ENCODE measurements at places on chromosomes 1 and 21. TPM values are rescaled to one million over a fixed set of nuclear protein-coding genes. Genes with fewer than 3 reads are reported as not detected.

GRCh38 chr1:59081181-59081580, 215.7 kb upstream of the FGGY start:
- no peak for DNase-seq

DNA sequence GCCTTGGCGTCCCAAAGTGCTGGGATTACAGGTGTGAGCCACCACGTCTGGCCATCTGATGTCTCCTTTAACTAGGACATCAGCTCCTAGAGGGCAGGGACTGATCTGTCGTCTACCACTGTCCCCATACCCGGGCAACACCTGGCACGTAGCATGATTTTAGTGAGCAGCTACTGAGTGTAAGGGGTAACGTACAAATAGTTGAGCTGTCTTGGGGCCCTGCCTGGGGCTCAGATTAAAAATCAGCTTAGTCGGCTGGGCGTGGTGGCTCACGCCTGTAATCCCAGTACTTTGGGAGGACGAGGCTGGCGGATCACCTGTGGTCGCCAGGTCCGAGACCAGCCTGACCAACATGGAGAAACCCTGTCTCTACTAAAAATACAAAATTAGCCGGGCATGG, 1.8 kb downstream of the SRM start:
- DNase-seq: no peak

- no peak for DNase-seq
Measured at GRCh38 chr1:32761253-32761877, 55.8 kb downstream of the YARS1 start.

DNA sequence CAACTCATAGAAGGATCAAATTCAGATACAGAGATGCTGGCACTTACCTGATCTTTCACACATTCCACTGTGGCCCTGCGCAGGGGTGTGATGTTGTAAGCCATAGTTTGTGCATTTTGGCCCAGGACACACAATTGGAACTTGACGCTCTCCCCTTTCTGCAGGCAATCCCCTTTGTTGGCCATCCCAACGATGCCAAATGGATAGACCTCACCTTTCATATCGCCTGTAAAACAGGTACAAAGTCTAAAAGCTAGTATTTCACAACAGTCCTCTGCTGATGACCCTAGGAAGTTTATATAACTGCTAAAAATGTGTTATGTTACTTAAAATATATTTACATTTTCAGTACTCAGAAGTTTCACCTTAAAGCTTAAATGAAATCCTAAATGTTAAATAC, 3.9 kb upstream of the NRAS start:
- DNase-seq: no peak

DNA sequence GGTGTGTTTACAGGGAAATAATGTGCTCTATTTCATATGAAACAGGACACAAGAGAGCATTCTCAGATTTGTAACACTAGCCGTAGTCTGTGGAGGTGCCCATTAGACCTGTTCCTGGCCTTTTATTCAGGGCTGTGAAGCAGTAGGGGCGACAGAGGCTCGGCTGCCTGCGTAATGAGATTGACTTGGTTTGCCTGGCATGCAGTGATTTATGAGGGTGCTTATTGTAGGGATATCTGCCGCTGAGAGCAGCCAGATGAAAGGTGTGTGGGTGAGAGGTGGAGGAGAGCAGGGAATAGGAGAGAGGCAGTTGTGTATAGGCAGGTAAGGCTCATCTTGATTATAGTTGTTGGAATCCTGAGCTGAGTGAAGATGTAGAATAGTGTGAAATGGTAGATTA, 51.3 kb downstream of the DNAJC6 start:
- no peak for DNase-seq

DNA sequence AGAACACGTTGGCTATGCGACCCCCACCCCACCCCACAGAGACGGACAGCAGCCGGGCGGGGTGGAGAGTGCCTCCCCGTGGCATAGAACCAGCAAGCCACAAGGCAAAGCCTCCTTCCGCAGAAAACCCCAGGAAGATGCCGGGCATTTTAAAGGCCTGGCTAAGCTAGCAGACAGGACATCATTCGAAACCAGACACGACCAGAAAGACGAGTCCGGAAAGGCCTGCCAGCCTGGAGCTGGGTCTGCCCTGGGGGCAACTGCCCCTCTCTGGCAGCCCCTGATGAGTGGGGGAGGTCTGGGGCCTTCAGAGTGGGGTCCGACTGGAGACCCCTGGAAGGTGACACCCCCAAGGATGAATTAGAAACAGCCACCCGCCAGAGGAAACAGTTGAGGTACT, 8.5 kb downstream of the FTCD start:
- DNase-seq: no peak

GRCh38 chr21:40847951-40848350, 993 bp upstream of the DSCAM start:
- no peak for DNase-seq

- no peak for DNase-seq
Measured at GRCh38 chr21:42556960-42557359, 43.3 kb downstream of the SLC37A1 start.

DNA sequence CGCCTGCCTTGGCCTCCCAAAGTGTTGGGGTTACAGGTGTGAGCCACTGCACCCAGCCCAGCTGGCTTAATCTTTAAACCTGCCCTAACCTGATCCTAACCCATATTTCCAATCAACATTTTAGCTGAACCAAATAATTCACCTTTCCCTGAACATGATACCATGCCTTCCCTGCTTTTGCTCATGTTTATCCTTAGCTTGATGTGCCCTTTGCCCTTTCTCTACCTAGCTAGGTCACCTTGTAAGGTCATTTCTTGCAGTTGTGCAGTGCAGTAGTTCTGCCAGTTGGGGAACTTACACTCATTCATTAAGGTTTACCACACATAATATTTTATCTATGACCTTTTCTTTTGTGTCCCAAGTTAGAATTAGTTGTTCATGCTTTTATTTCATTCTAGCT, 5.3 kb downstream of the UAP1 start:
- DNase-seq: no peak

DNA sequence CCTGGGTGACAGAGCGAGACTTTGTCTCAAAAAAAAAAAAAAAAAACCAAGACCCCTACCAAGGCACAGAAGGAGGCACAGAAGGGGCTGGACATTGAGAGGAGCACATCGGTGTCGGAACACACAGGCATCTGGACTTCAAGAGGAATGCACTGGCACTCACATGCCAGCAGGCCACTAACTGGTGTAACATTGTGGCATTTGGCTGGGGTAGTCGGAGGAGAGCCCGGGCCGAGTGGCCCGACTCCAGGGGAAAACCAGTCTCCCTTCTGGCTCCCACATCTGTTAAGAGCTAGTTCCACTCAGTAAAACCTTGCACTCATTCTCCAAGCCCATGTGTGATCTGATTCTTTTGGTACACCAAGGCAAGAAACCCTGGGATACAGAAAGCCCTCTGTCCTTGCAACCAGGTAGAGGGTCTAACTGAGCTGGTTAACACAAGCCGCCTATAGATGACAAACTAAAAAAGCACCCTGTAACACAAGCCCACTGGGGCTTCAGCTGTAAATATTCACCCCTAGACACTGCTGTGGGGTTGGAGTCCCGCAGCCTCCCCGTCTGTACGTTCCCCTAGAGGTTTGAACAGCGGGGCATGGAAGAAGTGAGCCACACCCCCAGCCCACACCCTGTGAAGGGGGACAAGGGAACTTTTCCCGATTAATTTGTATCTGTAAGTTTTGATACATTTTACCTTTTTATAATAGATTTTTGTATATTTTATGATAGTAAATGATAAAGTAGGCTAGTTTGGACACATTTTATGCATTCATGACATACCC, 17.2 kb upstream of the AKIRIN1 start:
- no peak for DNase-seq

DNA sequence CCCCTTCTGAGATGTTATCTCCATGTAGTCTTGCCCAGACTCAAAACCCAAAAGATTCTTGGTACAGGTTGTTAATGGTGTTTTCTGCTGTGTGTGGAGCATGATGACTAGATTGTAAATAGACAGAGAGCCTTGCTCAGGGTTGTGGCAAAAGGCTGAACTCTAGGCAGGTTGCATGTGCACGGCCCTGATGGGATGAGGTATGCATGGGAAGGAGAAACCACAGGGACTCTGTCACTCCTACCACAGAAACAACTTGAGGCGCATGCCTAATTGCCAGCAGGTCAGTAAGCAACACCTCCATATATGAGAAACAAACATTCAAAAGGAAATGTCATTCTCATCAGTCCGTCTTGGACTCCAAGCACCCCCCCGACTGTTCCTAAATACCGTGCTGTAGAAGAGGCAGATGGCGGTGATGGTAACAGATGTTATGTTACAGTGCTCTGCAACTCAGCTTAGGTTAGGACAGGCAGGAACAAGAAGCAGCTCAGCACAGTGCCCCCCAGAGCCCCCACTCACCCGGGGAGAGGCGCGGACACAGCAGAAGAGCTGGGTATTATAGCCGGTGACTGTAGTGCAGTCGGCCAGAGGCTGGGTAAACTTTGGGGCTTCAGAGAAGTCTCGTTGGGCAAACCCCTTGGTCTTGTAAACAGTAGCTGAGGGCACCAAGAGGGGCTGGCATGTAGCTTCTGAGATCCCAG, 10.9 kb downstream of the MYBPHL start:
- DNase-seq: no peak

DNA sequence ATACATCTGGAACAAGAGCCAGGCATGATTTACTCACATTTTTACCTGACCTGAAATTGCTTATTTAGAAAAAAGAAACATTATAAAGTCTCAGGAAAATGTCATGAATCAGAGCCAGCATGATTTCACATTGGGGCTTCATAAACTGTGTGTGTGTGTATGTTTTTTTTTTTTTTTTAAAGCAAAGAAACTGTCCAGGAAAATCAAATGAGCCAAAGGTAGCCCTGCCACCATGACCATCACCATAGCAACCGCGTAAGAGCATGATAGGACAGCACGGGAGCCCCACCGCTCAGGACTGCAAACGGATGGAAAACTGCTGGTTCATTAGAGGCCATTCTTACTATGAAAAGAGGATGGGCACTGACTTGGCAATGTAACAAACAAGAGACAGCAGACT, 139.2 kb downstream of the NTMT2 start:
- DNase-seq: no peak

DNA sequence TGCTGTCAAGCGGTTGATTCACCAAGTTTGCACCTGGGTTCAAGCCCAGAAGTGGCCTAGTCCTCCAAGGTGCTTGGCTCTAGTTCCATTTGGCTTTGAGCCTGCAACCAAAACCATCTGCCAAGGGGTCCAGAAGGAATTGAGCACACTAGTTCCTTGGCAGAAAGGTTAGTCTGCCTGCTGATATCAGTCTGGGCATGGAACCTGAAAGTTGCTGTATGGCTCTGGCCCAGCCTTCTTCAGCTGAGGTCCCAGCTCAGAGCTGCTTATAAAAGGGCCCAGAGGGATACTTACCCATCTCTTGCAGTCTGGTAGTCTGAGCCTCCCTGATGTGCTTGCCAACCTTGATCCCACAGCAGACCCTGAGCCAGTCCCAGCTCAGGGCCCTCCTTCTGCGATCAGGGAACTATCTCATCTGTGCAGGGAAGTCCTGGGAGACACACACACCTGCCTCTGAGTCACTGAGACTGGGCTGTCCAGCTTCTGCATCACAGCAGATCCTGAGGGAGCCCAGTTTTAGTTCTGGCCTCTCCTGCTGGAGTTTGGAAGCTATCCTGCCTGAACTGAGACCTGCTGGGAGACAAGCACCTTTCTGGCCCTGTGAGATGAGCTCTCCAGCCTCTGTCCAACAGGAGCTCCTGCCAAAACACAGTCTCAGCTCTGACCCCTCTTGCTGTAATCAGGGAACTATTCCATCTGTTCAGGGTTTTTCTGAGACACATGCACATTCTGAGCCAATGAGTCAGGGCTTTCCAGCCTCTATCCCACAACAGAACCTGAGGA, 75.8 kb downstream of the CTH start:
- no peak for DNase-seq

DNA sequence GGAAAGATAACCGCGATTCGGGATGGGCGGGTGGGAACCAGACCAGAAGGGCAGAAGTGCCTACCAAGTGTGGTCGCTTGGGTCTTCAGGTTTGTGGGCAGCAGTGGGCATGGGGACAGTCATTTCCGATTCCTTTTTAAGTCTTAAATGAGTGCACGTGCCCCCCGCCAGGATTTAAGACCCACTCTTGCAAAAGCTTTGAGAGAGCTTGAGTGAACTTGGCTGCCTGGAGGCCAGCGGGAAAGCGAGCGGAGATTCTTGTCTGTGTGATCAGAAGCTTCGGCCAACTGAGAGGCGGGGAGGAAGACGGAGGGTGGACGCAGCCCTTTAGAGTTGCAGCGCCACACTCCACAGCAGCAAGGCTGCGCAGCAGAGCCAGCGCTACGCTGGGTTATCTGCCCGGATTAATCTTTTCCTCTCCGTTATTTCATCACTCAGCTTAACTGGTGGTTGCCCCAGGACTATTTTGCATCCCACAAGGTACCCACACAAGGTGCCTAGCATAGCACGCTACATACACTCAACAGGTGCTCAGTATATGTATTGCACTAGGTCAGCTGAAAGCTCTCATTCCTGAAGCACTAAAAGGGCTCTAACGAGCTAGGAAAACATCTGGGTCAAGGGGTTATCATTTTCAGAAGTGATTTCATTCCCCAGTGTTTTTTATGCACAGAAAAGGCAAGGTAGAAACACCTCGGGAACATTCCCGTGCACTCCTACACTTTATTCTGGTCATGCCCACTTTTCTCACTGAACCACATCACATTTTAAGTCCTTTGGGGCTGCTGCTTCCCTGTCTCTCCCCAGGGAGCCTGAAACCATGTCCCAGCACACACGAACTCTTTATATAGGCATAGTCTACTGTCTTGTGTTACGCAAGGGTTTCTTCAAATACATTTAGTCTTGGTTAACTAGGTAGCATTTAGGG, 1.5 kb upstream of the BATF3 start:
- DNase-seq: no peak

- DNase-seq: no peak
Measured at GRCh38 chr1:215497528-215497927, 69.6 kb upstream of the KCTD3 start.

GRCh38 chr1:188670837-188671236, 1806.8 kb downstream of the BRINP3 start:
- no peak for DNase-seq

DNA sequence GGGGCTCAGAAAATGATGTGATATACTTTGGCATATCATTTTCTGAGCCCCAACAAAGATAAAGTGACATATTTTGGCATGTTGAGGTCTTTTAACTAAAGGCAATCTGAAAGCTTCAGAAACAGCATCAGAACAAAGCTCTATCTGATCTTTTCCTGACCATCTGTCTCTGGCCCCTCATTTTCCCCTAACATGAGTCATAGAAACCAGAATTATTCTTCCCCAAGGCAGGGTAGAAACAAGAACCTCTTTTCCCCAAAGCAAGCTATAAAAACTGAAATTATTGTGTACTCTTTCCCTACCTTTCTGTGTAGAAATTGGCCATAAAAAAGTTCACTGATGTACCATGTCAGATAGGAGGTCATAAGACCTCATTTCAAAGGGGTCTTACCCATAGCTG, 48.7 kb upstream of the PLA2G4A start:
- no peak for DNase-seq

Gene OR2L5
- 0.05 TPM for total RNA-seq

Gene TAS1R2
- not detected for total RNA-seq

Gene SPRR2G
- total RNA-seq: 0.19 TPM

Gene SLC1A7
- under 0.01 TPM for total RNA-seq

Data from thymus (tissue), 14 donors.